ENCODE measurements at places on chromosomes 1 and 21.
A peak's percentile ranks its signal among the peaks of the same experiment; 100 is the strongest.

GRCh38 chr1:244897476-244898254 is 33.3 kb upstream of the HNRNPU start:
- no peak for DNase-seq

- DNase-seq: no peak
These were observed 5.9 kb downstream of the SLC2A7 start for GRCh38 chr1:9020305-9020704.

DNA sequence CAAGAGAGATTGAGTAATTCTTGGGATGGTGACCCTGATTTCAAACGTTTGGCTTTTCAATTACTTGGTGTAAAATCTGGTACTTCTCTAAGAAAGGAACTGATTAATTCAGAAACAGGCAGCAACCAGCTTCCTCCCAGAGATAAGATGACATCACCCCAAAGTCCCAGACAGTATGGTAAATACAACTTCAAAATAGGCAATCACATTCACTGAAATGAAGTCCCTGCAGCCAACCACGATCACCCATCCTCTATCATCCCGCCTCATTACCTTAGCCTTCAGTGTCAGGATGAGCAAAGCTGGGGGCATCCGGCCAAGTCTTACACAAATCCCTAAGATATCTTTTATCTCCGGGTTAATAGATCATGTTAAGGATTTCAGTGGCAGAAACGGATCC is 26.4 kb upstream of the RUNX1 start:
- no peak for DNase-seq

GRCh38 chr1:177591155-177591554 is 378.7 kb downstream of the SEC16B start:
- DNase-seq: no peak

DNA sequence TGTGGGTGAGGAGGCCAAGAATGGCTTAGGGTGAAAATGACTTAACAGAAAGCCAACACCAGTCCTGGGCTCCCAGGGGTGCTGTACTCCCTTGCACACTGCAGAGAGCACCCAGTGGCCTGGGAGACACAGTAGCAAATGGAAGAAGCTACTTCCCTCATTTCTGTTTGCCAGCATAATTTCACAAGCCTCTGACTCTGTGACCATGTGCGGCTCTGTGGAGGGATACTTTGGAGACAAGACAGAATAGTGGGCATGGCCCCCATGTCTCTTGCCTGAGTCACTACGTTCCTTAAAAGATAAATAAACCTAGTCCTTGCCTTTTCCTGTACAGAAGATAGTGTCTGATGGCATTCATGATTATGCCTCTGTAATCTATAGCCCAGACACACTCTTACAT is 38.1 kb downstream of the TRIM62 start:
- DNase-seq: no peak

GRCh38 chr1:9280015-9280860 is 12.5 kb upstream of the SPSB1 start:
- no peak for DNase-seq

DNA sequence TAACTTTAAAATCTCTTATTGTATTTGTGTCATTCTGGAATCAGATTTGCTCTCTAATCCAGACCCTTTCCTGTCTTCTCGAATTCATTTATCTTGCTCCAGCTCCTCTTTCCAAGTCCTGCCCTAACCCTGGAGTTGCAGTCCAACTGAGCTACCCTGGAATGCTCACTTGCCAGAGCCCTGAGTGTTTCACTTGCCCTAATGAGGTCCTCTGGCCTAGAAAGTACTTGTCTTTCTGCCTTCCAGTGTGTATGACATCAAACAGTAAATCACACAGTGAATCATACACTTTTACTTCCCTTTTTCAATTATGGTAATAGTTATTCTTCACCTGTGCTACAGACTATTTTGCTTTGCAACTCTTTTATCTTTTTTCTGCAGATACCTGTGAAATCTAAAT is 96.9 kb downstream of the NEK7 start:
- no peak for DNase-seq

GRCh38 chr1:22341791-22342605 is 109.7 kb upstream of the ZBTB40 start:
- no peak for DNase-seq

GRCh38 chr1:33332881-33333280 is 12.0 kb upstream of the A3GALT2 start:
- DNase-seq: no peak

DNA sequence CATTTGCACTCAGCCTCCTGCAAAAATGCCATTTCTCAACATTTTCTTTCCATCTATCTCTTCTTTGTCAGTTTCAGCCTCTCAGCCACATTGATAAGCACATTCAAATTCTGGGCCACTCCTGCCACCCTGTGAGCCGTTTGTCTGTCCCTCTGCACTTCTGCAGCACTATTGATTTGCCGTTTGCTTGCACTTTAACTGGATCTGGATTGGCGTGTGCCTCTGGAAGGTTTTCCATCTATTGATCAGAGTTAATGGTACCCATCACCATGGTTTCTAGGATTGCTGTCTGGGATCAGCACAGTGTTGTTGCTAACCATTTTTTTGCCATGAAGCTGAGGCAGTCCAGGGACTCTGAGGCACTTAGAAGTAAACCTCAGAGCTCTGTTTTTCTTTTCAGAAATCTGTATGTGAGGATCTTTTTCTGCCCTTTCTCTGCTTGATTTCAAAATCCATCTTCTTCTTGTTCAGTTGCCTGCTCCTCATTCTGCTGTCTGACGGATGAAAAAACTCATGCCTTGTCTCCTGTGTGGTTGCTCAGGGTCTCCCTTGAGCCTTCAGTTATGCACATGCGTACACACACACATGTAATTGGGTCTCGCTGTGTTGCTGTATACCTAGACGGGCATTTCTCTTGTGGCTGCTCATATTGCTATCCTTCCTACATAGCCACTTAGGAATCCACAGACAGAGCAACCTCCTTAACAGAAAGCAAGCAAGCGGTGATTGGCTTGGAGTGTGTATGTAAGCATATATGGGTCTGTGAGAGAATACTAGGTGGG is 67.9 kb downstream of the NOS1AP start:
- no peak for DNase-seq

DNA sequence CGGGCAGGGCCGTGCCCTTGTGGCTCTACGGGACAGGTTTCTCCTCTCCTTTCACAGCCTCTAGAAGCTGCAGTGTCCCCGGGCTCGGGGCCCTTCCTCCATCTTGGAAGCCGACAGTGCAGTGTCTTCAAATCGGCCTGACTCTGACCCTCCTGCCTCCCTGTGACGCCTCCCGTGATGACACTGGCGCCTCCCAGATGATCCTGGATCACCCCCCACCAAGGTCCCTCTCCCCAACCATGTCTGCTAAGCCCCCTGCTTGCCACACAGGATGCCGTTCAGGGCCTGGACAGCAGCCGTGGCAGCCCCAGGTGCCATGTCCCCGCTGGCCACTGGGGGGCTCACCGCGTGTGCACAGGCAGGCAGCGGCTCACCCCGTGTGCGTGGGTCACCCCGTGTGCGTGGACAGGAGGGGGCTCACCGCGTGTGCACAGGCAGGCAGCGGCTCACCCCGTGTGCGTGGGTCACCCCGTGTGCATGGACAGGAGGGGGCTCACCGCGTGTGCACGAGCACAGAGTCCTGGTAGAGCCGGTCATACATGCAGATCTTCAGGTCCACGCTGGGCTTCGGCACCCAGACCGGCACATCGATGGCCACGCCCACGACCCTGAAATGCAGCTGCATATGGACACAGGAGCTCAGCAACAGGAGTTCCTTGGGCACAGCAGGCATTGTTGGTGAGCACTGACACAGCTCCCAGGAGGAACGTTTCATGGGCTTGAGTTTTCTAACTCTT is 24.9 kb upstream of the TMEM52 start:
- DNase-seq: peak; percentile 40

DNA sequence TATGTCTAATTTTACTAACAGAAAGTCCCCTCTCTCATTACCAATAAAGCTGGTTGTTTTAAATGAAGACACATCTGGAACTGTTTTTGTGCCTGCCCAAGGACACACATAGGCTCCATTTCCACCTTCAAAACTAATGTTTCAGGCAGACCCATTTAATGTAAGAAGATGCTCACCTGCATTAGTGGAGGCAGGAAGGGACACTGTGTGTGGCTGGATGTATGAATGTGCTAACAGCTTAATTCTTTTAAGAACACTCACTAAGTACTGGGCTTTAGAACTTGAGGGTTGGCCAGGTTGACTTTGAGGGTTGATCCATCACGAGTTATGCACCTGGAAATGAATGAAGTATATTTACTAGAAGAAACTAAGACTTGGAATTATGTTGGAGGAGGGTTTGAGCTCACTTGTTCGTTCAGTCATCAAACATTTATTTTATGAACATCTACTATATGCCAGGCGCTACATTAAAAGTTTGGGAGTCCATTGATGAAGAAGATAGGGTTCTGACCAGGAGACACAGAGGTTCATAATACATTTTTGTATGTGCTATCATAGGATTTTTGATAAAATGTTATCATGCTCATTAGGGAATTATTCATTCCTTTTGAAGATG is 5.4 kb downstream of the JUN start:
- no peak for DNase-seq

DNA sequence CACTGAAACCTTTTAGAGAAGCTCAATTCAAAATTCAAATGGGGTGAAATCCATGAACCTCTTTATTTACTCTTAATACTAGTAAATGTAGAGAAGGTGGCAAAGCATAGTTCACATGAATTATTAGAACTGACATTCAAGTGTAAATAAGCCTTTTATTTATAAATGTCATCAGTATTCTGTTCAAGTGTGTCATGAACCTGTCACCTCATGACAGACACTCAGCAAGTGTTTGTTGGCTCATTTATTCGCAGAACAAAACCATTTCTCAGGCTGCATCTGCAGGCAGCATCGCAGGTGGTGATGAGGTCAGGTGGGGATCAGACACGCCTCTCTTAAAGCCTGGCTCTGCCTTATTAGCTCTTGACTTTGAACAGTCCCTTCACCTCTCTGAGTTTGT is 116.6 kb downstream of the SETD4 start:
- DNase-seq: no peak

DNA sequence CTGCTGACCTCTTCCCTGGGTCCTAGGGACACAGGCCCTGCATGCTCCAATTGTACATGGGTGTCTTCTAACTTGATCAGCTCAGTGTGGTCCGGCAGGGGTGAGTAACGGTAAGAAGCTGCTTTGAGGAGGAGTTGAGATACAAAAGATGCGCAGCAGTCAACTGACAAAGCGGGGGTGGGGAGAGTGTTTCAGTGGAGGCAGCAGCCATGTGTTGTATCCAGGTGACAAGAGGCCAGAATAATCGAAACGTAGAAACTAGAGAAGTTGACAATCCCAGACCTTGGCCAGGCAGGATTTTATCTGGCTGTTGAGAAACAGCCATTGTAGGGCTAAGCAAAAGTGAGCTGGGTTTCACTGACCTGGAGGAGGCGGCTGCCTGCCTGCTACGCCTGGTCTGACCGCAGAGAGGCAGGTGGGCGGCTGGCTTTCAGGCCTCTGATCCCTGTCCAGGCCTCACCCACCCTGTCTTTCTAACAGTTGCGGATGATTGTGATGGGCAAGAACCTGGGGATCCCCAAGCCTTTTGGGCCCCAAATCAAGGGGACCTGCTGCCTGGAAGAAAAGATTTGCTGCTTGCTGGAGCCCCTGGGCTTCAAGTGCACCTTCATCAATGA is 28.8 kb downstream of the PADI6 start:
- no peak for DNase-seq

- DNase-seq: peak; percentile 57
These were observed 5.6 kb downstream of the JAK1 start for GRCh38 chr1:64960731-64961130.

DNA sequence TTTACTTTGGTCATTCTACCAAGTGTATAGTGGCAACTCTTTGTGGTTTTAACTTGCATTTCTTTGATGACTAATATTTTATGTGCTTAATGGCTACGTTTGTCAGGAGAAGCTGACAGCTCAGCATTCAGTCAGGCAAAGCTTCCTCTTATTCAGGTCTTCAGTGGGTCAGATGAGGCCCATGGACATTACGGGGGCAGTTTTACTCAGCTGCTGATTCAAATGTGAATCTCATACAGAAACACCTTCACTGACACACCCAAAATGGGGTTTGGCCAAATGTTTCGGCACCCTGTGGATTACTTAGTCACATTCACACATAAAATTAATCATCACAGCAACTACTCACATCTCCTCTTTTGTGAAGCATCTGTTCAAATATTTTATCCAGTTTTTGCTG is 104.9 kb upstream of the PLD5 start:
- DNase-seq: no peak

- DNase-seq: no peak
These were observed 4.2 kb downstream of the S100A13 start for GRCh38 chr1:153623101-153623500.

- DNase-seq: no peak
These were observed 157.8 kb upstream of the DPYD start for GRCh38 chr1:98078596-98078995.

- DNase-seq: peak; percentile 79
These were observed 44.4 kb downstream of the NENF start for GRCh38 chr1:212477014-212477679.

- DNase-seq: no peak
These were observed 55.4 kb downstream of the SPEN start for GRCh38 chr1:15902882-15903281.

DNA sequence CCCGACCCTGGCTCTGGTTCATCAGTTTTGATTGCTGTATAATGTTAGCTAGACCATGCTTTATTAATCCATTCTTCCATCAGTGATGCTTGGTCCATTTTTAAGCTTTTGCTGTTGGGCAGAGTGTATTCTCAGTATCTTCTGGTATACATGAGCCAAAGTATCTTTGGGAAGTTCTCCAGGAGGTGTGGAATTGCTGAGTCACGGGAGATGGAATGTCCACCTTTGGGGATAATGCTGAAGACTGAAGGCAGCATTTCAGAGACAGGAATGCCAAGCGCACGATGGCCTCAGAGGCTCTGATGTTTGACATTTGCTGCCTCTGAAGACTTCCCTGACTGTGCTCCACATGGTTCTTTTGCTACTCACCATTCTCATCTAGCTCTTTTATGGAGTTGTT is 266.3 kb upstream of the KAZN start:
- no peak for DNase-seq

- DNase-seq: no peak
These were observed 11.0 kb upstream of the KCNAB2 start for GRCh38 chr1:6034750-6035096.

Data from immature natural killer cell (primary cell).